ENCODE measurements at places on chromosomes 1 and 21. TPM values are rescaled to one million over a fixed set of nuclear protein-coding genes. Genes with fewer than 3 reads are reported as not detected.

DNA sequence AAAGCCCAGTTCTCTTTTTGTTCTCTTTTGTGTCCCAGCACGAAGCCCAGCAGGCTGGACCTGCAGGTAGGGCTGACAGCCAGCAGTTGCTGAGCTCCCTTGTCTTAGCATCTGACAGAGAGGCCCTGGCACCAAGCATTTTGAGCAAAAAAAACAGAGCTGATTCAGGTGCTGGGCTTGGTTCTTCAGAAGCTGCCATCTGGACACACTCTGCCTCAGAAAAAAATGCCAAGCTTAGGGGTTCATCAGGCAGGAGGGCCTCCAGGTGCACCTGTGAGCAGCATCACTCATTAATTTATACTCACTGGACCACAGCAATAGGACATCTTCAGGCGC lies 167.1 kb upstream of the PLD5 start:
- no peaks in the 10 kb centered on the region for H3K4me1 ChIP-seq
- peak; percentile 4 for DNase-seq
- no peaks in the 10 kb centered on the region for H3K36me3 ChIP-seq
- no peak overlapping the region for H3K27ac ChIP-seq
- H3K27me3 ChIP-seq, result no peaks in the 10 kb centered on the region
- no peak overlapping the region for H3K4me3 ChIP-seq

- DNase-seq, result no peak
- H3K4me3 ChIP-seq, result no peak overlapping the region
- H3K27me3 ChIP-seq, result no peaks in the 10 kb centered on the region
- H3K4me1 ChIP-seq, result no peaks in the 10 kb centered on the region
- no peaks in the 10 kb centered on the region for H3K36me3 ChIP-seq
- no peak overlapping the region for H3K27ac ChIP-seq
These were observed 59.3 kb downstream of the NOS1AP start for GRCh38 chr1:162128693-162129356.

DNA sequence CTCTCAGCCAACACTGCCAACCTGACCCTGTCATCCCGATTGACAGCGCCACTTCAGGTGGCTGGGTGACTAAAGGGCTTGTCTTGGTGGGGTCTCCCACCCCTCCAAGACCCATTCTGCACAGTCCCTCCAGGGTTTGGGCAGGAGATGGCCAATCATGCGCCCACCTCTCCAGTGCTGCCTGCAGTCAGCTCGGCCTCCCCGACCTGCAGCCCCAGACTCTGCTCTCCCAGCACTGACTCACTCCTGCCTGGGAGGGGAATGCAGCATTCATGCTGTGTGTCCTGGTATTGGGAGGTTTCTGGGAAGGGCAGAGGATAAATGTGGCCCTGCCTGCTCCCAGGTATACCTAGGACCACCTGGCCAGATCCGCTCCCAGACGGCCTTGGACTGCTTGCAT lies 9.7 kb downstream of the TMEM81 start:
- no peaks in the 10 kb centered on the region for H3K36me3 ChIP-seq
- no peak overlapping the region for H3K4me3 ChIP-seq
- H3K27ac ChIP-seq, result no peak overlapping the region
- no peak for DNase-seq

- H3K36me3 ChIP-seq, result no peaks in the 10 kb centered on the region
- H3K4me3 ChIP-seq, result no peak overlapping the region
- no peak overlapping the region for H3K27ac ChIP-seq
- peaks cover 9% of the 10 kb centered on the region for H3K4me1 ChIP-seq
- no peaks in the 10 kb centered on the region for H3K27me3 ChIP-seq
These were observed 48.9 kb upstream of the ZNF326 start for GRCh38 chr1:89945852-89946476.

DNA sequence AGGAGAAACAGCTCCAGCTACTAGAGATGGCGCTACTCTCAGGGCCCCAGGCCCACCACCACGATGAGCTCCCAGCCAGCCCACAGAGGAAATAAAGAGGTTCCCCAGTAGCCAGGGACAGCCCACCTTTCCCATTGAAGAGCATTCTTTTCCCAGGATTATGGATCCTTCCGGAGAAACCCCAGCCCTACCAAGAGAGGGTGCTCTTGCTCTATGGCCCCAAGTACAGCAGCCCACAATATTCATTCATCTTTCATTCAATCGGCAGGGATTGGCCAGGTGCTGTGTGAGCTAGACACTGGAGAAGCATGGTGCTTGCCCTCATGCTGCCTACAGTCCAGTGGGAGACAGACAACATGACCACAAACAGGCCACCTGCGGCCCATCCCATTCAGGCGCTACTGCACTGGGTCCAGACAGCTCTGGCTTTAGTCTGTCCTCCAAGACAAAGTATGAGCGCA lies 29.9 kb downstream of the PMVK start:
- no peaks in the 10 kb centered on the region for H3K27me3 ChIP-seq
- no peak overlapping the region for H3K27ac ChIP-seq
- no peak overlapping the region for H3K4me3 ChIP-seq
- no peaks in the 10 kb centered on the region for H3K4me1 ChIP-seq

DNA sequence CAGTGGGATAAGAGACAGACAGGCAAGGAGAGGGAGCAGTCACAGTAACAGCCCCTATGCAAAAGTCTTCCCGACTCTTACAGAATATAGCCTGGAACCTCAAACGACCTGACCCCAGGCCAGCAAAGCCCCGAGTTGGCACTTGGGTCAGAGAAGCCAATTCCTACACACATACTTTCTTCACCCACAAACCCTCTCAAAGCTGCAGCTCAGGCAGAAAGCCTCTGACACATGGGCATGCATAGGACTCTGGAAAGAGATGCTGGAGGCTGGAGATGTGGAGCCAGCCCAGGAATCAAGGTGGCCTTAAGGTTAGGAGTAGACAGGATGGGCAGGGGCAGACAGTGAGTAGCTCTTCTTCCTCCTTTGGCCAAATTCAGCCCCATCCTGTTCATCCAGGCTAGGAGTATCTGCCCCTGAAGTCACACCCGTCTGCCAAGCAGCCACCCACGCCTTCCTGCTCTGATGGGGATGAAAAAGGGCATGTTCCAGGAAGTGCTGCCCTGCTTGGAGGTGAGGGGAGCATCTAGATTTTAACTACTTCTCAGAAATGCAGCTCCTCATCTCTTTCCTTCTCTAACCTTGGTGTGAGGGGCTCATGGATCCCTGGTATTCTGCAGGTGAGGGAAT lies 7.8 kb downstream of the SLC41A1 start:
- DNase-seq, result no peak
- H3K4me3 ChIP-seq, result no peak overlapping the region
- H3K27ac ChIP-seq, result no peak overlapping the region

DNA sequence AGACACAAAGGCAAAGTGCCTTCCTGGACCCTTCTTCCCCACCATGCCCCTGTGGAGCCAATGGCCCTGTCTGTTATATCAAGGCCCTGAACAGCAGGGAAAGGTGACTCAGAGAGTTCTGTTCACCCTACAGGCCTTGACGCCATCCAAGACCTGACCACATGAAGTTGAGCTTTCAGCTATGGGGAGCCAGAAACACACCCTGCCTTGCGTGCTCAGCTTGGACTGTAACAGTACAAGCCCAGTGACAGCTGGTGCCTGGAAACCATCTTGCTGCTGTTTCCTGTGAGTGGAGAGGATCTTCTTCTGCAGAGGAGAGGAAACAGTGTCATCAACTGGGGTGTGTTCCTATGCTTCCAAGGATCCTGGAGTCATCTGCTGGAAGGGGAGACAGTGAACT lies 165.0 kb upstream of the IRF2BP2 start:
- no peaks in the 10 kb centered on the region for H3K36me3 ChIP-seq
- DNase-seq, result peak; percentile 33
- H3K27ac ChIP-seq, result peak overlapping the region; percentile 13
- H3K4me3 ChIP-seq, result no peak overlapping the region
- H3K4me1 ChIP-seq, result peaks cover 25% of the 10 kb centered on the region

DNA sequence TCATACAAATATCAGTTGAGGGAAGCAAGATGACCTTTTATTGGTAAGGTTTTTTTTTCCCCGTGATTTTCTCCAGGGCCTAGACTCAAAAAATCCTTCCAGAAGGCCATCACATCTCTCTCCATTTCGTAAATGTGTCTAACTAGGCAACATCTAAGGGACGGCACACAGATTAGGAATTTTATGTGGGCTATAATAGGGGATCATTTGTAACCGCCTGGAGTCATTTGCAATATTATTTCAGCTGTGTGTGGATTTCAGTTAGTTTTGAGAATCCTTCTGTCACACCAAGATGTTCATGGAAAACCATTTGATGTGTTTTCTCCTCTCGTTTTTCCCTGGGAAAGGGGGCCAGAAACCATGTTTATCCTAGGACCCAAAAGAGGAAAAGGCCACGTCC lies 63.1 kb downstream of the ATP5PO start:
- no peaks in the 10 kb centered on the region for H3K36me3 ChIP-seq
- H3K27ac ChIP-seq, result no peak overlapping the region
- H3K4me1 ChIP-seq, result no peaks in the 10 kb centered on the region
- no peak overlapping the region for H3K4me3 ChIP-seq

DNA sequence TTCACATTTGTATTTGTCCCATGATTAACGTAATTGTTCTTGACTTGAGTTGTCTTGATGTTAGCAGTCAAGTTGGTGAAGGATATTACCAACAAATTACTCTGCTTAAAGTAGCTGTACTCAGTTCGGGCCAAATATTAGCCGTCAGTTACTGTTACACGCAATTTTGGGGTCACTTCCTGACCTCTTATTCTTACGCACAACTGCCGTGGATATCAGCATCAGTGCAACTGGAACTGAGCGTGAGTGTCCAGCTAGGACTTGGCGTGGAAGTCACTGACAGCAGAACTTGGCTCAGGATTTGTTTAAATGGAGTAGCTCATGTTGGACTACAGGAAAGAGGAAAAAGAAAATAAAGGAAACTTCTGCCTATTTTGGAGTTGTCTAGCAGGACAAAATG lies 56.4 kb downstream of the ADAMTS1 start:
- DNase-seq, result no peak
- H3K27ac ChIP-seq, result peak overlapping the region; percentile 64
- no peaks in the 10 kb centered on the region for H3K4me1 ChIP-seq
- no peaks in the 10 kb centered on the region for H3K27me3 ChIP-seq

DNA sequence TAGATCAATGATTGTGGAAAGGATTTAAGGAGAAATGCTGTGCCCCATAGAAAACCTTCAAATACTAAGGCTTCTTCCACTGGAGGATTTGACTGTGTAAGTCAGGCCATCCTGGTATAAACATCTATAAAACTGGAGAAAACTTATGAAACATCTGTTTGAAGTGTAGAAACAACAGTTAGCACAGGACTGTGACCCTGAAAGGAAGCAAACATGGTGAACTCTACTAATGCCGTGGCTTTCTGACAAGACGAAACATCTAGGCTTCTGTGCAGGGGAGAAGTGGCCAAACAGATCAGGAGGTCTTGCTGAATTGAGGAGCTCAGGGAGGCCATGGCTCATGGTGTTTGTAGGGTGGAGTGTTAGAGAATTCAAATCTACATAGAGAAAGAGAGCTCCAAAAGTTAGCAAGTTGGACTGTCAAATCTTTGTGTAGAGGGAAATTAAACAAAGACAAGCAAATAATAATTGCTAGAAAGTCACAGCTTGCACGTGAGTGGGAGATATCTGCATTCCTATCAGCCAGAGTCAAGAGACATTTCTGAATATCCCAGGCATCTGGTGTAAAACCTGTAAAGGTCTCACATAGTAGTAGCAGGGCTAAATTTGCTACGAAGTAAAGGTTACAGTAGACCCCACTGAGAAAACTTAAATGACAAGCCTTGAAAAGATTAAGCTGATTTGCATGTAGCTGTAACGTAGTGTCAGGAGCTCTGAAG lies 566.8 kb upstream of the B3GALT2 start:
- no peaks in the 10 kb centered on the region for H3K27me3 ChIP-seq
- no peaks in the 10 kb centered on the region for H3K36me3 ChIP-seq
- no peak for DNase-seq
- no peak overlapping the region for H3K27ac ChIP-seq
- no peak overlapping the region for H3K4me3 ChIP-seq

The RIMKLA gene
- 11.6 TPM for total RNA-seq

- no peak overlapping the region for H3K4me3 ChIP-seq
- no peak overlapping the region for H3K27ac ChIP-seq
- peaks cover 12% of the 10 kb centered on the region for H3K36me3 ChIP-seq
- DNase-seq, result no peak
- H3K27me3 ChIP-seq, result no peaks in the 10 kb centered on the region
These were observed 33.3 kb downstream of the SIM2 start for GRCh38 chr21:36732217-36732616.

The TMEM125 gene
- 41.9 TPM for total RNA-seq

- H3K27me3 ChIP-seq, result no peaks in the 10 kb centered on the region
- no peak overlapping the region for H3K4me3 ChIP-seq
- H3K36me3 ChIP-seq, result no peaks in the 10 kb centered on the region
- no peak overlapping the region for H3K27ac ChIP-seq
- DNase-seq, result no peak
- H3K4me1 ChIP-seq, result no peaks in the 10 kb centered on the region
These were observed 126.7 kb downstream of the LIPI start for GRCh38 chr21:14084068-14084501.

The LEFTY1 gene
- total RNA-seq, result not detected

DNA sequence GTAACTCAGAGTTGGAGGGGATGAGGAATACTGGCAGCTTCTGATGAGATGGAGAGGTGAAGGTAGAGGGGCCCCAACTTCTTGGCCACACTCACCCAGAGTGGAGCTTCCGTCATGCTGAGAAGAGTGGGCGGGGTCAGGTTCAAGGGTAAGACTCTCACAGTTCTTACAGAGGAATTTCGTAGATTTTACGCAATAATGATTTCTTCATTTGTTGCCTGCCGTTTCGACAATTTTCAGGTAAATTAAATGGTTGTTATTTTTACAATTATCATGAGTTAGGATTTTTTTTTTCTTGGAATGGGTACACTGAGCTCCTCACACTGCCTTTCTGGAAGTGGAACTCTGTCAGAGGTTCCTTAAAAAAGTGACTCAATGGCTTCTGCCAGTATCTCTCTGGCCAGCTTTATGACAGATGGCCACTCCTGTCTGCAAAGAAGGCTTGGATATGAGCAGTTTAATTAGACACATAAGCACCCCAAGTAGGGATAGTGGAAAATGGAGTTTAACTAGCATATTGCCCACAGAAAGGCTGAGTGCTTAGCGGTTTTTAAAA lies 13.8 kb upstream of the NLRP3 start:
- no peak overlapping the region for H3K4me3 ChIP-seq
- no peaks in the 10 kb centered on the region for H3K27me3 ChIP-seq
- no peak for DNase-seq
- no peak overlapping the region for H3K27ac ChIP-seq

- no peak overlapping the region for H3K27ac ChIP-seq
- H3K27me3 ChIP-seq, result no peaks in the 10 kb centered on the region
- H3K4me3 ChIP-seq, result no peak overlapping the region
- no peaks in the 10 kb centered on the region for H3K4me1 ChIP-seq
- no peak for DNase-seq
These were observed 2.4 kb downstream of the SELE start for GRCh38 chr1:169731446-169731845.

The HES3 gene
- total RNA-seq, result not detected

- no peaks in the 10 kb centered on the region for H3K27me3 ChIP-seq
- H3K4me1 ChIP-seq, result no peaks in the 10 kb centered on the region
- H3K4me3 ChIP-seq, result no peak overlapping the region
- H3K36me3 ChIP-seq, result no peaks in the 10 kb centered on the region
- H3K27ac ChIP-seq, result no peak overlapping the region
These were observed 685.0 kb downstream of the ADGRL2 start for GRCh38 chr1:82485591-82486369.

- no peak overlapping the region for H3K4me3 ChIP-seq
- no peaks in the 10 kb centered on the region for H3K27me3 ChIP-seq
- no peak for DNase-seq
- H3K27ac ChIP-seq, result peak overlapping the region; percentile 60
- no peaks in the 10 kb centered on the region for H3K36me3 ChIP-seq
- peaks cover 13% of the 10 kb centered on the region for H3K4me1 ChIP-seq
These were observed 31.4 kb downstream of the NAV1 start for GRCh38 chr1:201570181-201570885.

The MROH9 gene
- total RNA-seq, result not detected

GRCh38 chr1:153626904-153627714 lies at the start of gene S100A13:
Gene S100A13 (minus strand): TSS chr1:153627505. CDS start chr1:153626472, 1,033 bp downstream.
- peaks cover 15% of the 10 kb centered on the region for H3K36me3 ChIP-seq
- peak; percentile 69 for DNase-seq
- peaks cover 24% of the 10 kb centered on the region for H3K4me1 ChIP-seq
- H3K4me3 ChIP-seq, result peak within 1 kb of the TSS; percentile 48
- peak within 1 kb of the TSS; percentile 87 for H3K27ac ChIP-seq
- no peaks in the 10 kb centered on the region for H3K27me3 ChIP-seq
